Omental fat pad (tissue), 4 donors: ENCODE measurements at places on chromosomes 4 and X. TPM values are rescaled to one million over a fixed set of nuclear protein-coding genes. Genes with fewer than 3 reads are reported as not detected.

GRCh38 chrX:1380672-1381233 lies 11.2 kb downstream of the SLC25A6 start:
- DNase-seq, result no peak

DNA sequence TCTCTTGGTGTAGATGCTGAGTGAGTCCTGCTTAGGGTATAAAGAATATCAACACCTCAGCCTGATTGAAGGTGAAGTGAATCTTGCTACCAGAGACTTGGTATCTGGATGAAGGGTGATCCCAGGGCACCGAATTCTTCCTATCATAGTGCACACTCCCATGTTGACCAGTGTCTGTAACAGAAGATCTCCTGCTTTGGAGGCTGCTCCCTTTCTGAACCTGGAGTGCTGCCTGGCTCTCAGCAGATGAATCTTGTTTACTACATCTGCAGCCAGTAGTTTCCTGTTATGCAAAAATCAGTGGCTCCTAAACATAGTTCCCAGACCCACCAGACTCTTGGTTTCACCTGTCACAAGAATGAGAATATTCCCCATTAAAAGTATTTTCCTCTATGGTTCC lies 191.7 kb upstream of the GK2 start:
- no peak for DNase-seq

Gene USP26
- not detected for total RNA-seq

DNA sequence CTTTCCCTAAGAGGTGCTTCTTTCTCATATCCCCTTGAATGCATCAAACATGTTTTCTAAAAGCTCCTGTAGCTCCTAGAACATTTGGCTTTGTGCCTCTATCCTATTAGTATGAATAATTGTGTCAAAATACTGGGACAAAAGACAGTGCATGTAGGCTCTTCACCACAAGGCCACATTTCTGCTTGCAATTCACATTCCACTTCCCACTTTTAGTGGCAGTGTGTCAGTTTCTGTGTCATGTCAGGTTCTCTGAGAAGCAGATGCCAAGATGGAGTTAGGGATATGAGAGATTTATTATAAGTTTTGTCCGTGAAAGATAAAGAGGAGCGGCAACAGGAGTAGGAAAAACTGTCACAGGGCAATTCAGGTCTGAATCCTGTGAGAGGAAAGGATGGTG lies 61.3 kb upstream of the GPRIN3 start:
- no peak for DNase-seq

Gene GABRG1
- total RNA-seq, result not detected

DNA sequence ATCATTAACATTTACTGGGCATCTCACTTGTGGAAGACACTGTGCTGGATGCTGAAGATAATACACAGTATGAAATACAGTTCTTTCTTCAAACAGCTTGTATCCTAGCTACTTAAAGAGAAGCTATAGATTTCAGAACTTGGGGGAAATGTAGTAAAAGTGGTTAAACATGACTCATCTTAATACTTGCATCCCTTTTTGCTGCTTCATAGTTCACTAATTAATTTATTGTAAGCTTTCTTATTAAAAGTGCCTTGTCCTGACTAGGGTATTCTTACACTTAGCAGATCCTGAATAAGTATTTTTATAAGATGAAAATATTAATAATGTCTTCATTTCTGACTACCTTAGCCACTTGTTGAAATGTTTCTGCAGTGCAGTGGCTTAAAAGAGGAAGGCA lies 132.8 kb upstream of the STIM2 start:
- DNase-seq, result no peak

DNA sequence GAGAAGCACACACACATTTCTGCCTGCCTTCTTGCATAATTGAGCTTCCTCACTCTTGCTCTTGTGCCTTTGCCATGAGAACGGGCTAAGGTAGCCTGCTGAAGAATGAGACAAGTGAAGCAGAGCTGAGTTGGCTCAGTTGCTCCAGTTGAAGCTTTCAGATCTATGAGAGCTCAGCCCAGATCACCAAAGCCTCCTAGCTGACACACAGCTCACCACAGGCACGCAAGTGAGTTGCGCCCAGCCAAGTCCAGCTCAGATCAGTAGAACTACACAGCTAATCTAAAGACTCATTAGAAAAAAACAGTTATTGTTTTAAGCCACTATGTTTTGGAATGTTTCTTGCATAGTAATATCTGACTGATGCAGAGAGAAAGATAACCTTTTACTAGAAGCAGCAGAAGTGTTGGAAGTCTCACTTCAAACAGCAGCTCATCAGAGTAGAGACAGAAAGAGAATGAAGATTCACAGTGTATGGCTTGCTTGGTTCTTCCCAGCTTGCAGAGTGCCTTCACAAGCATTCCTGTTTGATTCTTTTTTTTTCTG lies 362.4 kb downstream of the MID1IP1 start:
- no peak for DNase-seq

Gene LONRF3
- total RNA-seq, result 15.1 TPM

DNA sequence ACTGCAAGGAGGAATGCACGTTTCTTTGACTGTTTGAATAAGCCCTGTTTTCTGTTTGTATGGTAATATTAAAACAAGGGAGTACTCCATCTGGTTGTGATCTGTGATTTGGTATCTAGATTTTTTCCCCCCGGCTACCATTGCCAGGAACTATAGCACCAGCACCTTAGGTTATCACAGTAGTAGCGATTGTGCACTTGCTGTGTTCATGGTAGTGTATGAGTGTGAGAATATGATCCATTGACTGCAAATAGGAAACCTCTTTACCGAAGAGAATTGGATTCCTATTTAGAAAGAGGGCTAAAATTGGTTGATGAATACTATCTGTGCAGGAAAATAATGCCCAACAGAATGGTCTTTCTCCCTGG lies 69.9 kb downstream of the LARP7 start:
- no peak for DNase-seq

DNA sequence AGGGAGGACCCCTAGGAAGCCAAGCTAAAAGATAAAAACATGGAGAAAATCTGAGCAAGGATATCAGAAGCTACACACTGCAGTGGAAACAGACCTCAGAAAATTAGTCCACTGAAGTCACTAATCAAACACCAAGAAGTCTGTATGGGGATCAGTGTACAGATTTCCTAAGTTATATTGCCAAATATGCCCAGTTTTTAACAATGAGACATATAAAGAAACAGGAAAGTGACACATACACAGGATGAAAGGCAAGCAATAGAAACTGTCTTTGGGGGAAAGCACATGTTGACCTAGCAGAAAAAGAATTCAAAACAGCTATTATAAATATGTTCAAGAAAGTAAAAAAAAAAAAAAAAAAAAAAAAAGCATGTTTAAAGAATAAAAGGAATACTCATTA lies 153.7 kb downstream of the PPP4R3C start:
- DNase-seq, result no peak

DNA sequence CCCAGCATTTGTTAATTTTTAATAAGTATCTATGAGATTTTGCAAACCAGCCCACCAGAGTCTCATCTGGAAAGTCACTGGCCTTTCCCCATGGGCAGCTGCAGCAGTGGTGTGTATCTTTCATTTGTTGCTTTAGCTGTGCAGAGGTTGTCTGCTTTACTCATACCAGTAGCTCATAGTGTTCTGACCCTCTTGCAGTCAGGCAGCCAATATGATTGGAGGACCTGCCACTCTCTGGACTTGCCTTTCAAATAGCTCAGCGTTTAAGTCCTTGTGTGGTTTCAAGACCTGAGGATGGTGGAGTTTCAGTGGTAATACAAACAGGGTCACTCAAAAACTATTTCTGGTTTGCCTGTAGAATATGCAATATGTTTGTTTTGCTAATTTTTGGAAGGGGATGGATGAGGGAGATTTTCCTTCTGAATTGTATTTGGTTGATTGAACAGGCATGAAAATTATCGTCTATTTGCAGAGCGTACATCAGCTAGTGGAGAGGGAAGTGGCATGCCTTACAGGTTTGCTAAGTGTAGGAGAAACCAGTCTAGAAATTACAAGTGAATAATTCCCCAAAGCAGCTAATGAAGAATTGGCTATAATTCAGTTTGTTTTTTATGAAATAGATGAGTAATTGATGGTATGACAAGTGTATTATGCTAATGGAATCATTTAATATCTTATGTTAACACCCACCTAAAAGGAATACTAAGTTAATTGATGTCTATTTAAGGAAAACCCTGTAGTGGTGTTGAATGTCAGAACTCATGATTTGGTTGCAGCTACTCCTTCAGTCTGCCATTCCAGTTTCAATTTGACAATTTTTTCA lies 8.9 kb downstream of the POLA1 start:
- no peak for DNase-seq
